Stimulated activated naive CD8-positive, alpha-beta T cell treated with anti-CD3 and anti-CD28 coated beads, Interleukin-15, amount 100 ng/mL, for 72 hours (primary cell): ENCODE measurements at places on chromosomes 16 and 17.
A peak's percentile ranks its signal among the peaks of the same experiment; 100 is the strongest.

- DNase-seq: no peak
Measured at GRCh38 chr17:81176666-81177065, 10.6 kb upstream of the AATK start.

- DNase-seq: no peak
Measured at GRCh38 chr17:66679631-66680517, 155.0 kb upstream of the CACNG5 start.

DNA sequence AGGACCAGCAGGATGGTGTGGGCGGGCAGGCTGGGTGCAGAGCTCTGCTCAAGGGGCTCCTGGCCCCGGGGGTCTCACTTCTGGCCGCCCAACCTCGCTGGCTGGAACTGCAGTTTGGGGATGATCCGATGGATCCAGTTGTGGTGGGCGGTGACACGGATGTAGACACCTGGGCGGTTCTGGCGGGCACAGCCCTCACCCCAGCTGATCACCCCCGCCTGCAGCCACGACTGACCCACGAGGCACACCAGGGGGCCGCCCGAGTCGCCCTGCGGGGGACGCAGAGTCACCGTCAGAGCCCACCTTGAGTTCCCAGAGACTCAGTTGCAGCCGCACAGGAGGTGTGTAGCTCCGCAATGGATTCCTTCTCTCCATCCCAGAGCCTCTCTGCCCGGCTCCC lies 7.5 kb downstream of the PRSS27 start:
- DNase-seq: no peak

DNA sequence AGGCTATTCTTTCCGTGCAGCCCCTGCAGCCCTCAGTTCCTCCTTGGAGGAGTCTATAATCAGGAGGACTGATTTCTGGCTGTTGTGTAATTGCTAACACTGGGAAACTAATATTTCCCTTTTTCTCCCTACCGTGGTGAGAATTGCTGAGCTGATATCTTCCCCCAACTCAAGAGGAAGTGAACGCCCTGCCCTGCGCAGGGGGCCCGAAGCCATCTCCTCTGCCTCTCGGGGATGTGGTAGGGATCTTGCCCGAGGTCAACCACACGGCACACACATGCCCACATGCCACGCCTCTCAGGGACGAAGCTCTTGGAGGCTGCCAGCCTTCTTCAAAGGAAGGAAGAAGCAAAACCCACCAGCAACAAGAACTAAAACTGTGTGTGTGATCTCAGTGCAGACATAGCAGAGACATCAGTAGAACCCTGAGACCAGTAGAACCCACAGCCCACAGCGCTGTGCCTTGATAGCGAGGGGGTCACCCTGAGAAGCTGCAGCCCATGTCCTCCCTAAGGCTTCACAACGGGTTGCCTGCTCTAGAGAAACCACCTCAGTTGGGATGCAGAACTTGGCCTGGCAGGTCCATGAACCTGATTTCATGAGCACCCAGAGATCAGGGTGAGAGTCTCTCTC lies 8.9 kb upstream of the ULK2 start:
- DNase-seq: peak; percentile 56

GRCh38 chr16:89484923-89485679 lies 5.3 kb downstream of the ANKRD11 start:
- DNase-seq: peak; percentile 47

DNA sequence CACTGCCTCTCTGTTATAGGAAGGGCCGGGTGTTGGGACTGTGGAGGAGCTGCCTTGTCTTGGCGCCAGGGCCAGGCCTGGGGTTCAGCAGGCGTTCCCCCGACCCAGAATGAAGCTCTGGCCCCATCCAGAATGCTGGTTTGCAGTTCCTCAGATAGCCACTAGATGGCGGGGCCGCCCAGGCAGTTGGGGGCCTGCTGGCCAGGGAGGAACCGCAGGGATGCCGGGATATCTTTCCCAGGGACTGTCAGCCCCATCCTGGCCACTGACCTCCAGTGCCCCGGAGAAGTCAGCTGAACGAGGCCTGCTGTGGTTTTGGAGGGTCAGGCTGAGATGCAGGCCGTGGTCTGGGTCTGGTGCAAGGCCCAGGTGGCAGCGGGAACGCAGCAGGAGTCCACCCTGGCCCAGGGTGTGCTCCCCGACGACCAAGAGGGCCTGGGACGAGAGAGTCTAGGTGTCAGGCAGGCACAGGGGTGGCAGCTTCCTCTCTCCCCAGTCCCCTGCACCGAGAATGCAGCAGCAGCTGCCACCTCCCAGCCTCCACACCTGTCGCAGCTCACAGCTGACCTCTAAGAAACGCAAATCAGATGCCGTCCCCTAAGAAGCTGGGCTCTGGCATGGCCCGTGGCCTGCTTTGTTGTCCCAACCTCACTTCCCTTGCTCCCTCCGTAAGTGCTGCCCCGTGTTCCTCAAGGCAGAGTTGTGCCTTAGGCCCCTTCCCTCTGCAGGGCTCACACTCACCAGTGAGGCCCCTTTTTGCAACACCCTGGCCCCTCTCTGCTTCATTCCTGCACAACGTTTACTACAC lies 51.2 kb downstream of the RMI2 start:
- DNase-seq: peak; percentile 59

- DNase-seq: peak; percentile 52
Measured at GRCh38 chr17:77783991-77784820, 174.3 kb upstream of the TNRC6C start.

GRCh38 chr16:10849736-10850477 lies 27.1 kb upstream of the CIITA start:
- DNase-seq: no peak

- peak; percentile 32 for DNase-seq
Measured at GRCh38 chr17:37744961-37745800, at the start of gene HNF1B. TSS of gene HNF1B (minus strand) at chr17:37745059. CDS start at chr17:37744884, 175 bp downstream.

DNA sequence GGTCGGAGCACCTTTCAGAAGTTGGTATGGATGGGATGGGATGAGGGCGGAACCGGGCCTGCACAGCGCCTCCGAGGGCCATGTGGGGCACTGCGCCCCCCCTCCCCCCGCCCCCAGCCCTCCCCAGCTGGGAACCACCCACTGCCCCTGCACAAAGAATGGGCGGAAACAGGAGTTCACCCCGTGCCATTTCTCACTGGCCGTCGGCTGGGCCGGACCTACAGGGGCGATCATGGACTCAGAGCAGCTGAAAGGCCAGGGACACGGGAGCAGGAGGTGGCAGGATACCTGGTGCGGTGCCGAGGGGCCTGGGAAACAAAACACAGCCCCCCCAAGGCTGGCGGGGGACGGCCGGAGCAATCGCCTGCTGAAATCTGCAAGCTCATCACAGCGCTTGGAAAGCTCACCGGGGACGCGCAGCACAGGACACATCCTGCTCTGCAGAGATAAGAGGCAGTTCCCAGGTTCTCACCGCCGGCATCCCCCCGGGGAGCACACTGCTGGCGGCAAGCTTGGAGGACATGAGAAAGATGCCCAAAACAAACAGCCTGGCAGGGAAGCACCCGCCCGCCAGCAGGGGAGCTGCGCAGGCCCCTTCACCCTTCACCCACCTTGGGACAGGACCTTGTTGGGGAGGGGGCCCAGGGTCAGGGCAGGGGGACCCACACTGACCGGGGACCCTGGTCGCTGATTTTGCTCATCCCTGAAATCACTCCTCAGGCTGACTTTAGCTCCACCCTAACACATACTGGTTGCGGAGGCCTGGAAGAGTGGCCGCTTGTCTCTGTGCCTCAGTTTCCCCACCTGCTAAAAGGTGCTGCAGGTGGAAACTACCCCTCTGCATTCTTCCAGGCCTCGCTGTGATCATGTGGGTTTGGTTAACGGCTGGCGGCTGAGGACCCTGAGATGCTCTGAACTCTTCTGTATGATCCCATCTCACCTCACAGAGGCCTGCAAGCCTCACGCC lies 263.9 kb downstream of the C16orf95 start:
- DNase-seq: no peak

- no peak for DNase-seq
Measured at GRCh38 chr17:47280072-47280811, 26.6 kb downstream of the ITGB3 start.

DNA sequence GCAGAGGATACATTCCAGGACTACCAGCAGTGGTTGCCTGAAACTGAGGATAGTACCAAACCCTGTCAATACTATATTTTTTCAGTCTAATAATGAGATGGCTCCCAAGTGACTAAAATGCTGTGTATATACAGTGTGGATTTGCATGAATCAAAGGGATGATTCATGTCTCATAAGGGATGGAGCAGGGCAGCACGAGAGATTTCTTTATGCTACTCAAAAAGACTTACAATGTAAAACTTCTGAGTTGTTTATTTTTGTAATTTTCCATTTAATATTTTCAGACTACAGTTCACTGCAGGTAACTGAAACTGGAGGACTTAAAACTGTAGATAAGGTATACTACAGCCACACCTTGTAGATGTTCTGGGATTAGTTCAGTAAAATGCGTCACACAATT lies 674.7 kb upstream of the SALL1 start:
- DNase-seq: no peak

DNA sequence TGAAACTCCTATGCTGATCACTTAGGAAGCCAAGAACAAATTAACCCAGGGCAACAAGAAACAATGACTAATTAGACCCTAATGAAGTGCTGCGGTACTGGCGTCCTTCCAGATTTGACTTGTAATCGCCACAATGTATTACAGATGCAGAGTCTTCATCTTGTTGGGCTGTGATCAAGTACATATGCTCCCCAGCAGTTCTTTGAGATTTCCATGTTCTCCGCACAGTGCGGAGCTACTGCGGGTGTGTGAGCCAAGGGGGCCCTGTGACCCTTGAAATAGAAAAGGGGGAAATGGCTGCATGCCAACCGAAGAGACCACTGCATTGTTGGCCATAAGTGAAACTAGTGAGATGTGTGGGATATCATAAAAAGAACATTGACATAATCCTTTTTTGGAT lies 469.9 kb downstream of the MAF start:
- DNase-seq: no peak

- DNase-seq: no peak
Measured at GRCh38 chr17:74024871-74025531, 178.5 kb upstream of the RPL38 start.

- peak; percentile 55 for DNase-seq
Measured at GRCh38 chr17:76547183-76547641, 7.4 kb downstream of the PRCD start.

- DNase-seq: no peak
Measured at GRCh38 chr16:83068686-83069085, 441.9 kb downstream of the CDH13 start.

DNA sequence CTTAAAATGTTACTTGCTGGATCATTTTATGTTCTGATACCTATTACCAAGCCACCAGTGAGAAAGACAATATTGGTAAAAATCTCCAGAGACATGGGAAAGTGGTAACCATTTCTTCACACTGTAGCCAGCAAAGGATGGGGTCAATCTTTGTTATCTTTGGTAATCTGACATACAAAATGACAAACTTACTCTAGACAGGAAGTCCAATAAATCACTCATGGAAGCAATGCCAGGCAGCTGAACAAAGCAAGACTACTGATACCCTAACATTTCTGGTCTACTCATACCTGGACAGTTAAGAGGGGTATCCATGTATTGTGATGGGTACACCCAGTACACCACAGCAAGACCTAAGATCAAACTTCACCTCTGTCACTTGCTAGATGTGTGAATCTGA lies 19.0 kb downstream of the GRB2 start:
- no peak for DNase-seq

- no peak for DNase-seq
Measured at GRCh38 chr17:8746501-8747236, 2.0 kb upstream of the CCDC42 start.
